Activated CD8-positive, alpha-beta T cell treated with anti-CD3 and anti-CD28 coated beads, Interleukin-2, amount 10 ng/mL, durations not matched to agents 7 days and 5 days (primary cell): ENCODE measurements at places on chromosomes 3 and 15. TPM values are rescaled to one million over a fixed set of nuclear protein-coding genes. Genes with fewer than 3 reads are reported as not detected.

- H3K36me3 ChIP-seq, result peaks cover 9% of the 10 kb centered on the region
- no peaks in the 10 kb centered on the region for H3K4me1 ChIP-seq
- no peak overlapping the region for H3K4me3 ChIP-seq
- DNase-seq, result no peak
- H3K27me3 ChIP-seq, result peaks cover 5% of the 10 kb centered on the region
These were observed 18.5 kb upstream of the PDHB start for GRCh38 chr3:58452176-58452575.

GRCh38 chr3:33665294-33665693, 52.8 kb downstream of the CLASP2 start:
- H3K27ac ChIP-seq, result no peak overlapping the region
- no peak for DNase-seq
- H3K27me3 ChIP-seq, result no peaks in the 10 kb centered on the region
- no peaks in the 10 kb centered on the region for H3K4me1 ChIP-seq

IL5RA gene
- total RNA-seq, result not detected

- peaks cover 13% of the 10 kb centered on the region for H3K36me3 ChIP-seq
- peaks cover 23% of the 10 kb centered on the region for H3K27me3 ChIP-seq
- no peak for DNase-seq
- H3K27ac ChIP-seq, result no peak overlapping the region
- no peak overlapping the region for H3K4me3 ChIP-seq
These were observed 282.5 kb downstream of the RPLP1 start for GRCh38 chr15:69735121-69735520.

POLQ gene
- total RNA-seq, result 35.6 TPM

SPATA12 gene
- total RNA-seq, result not detected

DNA sequence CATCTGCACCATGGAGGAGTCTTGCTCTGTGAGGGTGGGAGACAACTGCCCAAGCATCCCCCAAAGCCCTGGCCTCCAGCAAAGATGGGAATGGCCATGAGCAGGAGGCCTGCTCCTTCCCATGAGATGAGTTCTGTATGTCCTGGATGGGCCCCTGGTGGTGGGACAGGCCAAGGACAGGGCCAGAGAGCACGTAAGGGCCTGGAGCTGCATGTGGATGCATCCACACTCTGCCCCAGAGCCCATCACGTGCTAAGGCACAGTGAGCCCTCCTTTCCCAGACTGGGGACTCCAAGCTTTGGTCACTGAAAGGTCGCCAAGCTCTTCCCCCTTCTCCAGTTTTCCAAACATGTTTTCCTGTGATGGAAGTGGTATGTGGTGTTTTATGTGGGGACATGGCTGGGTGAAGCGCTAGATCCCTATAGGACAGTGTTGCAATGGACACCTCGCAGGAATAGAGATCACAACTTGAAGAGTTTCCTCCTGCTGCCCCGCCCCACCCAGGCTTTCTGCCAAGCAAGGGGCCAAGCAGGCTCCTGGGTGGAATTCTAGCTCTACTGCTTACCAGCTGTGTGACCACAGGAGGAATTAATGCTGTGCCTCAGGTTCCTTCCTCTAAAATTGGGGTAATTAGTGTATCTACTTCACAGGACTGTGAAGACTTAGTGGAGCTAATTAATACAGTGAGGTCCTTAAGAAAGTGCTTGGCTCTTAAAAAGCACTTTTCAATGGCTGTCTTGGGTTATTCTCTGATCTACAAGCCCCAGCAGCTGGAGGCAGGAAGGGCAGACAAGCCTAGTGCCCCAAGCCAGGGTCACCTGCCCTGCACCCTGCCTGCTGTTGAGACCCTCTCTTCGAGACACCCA, 106.4 kb upstream of the RPL32 start:
- no peak overlapping the region for H3K27ac ChIP-seq
- DNase-seq, result no peak

- H3K36me3 ChIP-seq, result no peaks in the 10 kb centered on the region
- H3K27ac ChIP-seq, result no peak overlapping the region
- no peaks in the 10 kb centered on the region for H3K27me3 ChIP-seq
- H3K4me3 ChIP-seq, result no peak overlapping the region
- no peak for DNase-seq
These were observed 295.9 kb downstream of the CADM2 start for GRCh38 chr3:85254738-85255137.

DNA sequence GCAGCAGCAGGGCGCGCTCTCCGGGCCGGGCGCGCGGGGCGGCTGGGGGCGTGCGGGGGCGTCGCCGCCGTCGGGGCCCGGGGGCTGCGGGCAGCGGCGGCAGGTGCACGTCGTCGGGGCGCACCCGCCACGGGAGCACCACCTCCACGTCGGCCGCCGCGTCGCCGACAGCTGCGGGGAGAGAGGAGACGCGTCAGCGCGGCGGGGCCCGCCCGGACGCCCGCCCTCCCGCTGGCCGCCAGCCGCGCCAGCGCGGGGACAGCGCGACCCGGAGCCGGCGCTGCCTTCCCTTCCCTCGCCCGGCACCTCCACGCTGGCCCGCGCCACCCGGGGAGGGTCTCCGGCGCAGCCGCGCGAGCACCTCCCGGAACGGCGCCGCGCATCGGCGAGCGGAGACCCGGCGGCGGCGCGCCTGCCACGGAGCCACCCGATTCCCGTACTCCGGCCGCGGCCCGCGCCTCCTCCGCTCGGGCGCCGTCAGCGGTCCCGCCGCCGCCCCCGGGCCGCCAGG, 481 bp downstream of the ADAMTS17 start:
- H3K36me3 ChIP-seq, result no peaks in the 10 kb centered on the region
- DNase-seq, result no peak
- H3K4me3 ChIP-seq, result no peak overlapping the region
- H3K27ac ChIP-seq, result no peak overlapping the region
- H3K4me1 ChIP-seq, result peaks cover 28% of the 10 kb centered on the region

- no peak for DNase-seq
- no peaks in the 10 kb centered on the region for H3K27me3 ChIP-seq
- H3K4me3 ChIP-seq, result no peak overlapping the region
- no peaks in the 10 kb centered on the region for H3K36me3 ChIP-seq
These were observed 246.5 kb downstream of the ULK4 start for GRCh38 chr3:41715376-41715775.

GOLGA8O gene
- total RNA-seq, result 20.0 TPM
